Neural crest cell (in vitro differentiated cells): ENCODE measurements at places on chromosomes 5 and 9.

DNA sequence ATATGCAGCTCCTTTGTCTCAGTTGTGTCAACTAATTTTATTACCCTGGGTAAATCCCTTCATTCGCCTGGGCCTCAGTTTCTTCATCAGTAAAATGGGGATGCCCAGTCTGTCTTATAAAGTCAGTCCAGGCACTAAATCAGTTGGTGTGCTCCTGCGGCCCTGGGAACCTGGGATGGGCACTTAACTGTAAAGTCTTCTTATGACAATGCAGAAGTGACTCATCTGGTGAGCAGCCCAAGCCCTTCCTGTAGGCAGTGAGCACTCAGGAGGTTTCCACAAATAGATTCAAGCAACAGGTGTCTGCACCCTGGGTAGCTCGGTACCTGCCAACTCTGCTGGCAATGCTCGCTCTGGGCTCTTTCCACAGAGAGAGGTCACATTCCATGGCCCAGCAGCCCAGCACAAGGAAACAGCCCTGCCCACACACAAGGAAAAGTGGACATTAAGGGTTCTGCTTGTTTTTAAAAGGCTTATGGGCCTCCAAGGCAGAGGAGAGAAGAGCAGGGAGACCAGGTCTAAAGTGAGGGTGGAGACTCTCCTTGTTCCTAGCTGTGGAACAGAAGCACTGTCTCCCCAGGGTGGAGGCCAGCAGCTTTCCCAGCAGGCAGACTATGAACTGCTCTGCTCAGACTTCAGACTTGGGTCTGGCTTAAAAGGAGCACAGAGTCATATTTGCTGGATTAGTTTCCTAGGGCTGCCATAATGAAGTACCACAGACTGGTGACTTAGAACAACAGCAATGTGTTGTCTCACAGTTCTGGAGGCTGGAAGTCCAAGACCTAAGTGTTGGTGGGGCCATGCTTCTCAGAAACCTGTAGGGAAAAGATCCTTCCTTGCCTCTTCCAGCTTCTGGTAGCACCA, 89.7 kb upstream of the ADRA1B start:
- DNase-seq = no peak

- no peak for DNase-seq
Measured at GRCh38 chr5:109741390-109741789, 51.7 kb downstream of the MAN2A1 start.

GRCh38 chr5:155040984-155041653, 27.6 kb downstream of the KIF4B start:
- DNase-seq = no peak

DNA sequence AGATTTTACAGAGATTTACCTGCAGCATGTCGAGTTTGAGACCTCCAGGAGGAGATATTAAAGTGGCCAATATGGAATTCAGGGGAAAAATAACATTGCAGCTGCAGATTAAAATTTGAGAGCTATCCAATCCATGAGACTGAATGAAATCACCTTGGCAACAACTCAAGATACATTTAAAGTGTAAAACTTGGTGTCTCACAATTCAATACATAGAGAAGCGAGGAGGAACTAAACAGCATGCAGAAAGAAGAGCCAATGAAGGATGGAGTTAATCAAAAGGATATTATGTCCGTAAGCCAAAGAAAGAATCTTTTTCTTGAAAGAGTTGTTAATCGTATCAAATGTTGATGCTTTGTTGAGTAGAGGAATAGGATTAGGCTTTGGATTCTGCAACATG, 455.1 kb downstream of the CDH18 start:
- DNase-seq = no peak

GRCh38 chr5:93601071-93601801, 18.2 kb downstream of the NR2F1 start:
- no peak for DNase-seq

DNA sequence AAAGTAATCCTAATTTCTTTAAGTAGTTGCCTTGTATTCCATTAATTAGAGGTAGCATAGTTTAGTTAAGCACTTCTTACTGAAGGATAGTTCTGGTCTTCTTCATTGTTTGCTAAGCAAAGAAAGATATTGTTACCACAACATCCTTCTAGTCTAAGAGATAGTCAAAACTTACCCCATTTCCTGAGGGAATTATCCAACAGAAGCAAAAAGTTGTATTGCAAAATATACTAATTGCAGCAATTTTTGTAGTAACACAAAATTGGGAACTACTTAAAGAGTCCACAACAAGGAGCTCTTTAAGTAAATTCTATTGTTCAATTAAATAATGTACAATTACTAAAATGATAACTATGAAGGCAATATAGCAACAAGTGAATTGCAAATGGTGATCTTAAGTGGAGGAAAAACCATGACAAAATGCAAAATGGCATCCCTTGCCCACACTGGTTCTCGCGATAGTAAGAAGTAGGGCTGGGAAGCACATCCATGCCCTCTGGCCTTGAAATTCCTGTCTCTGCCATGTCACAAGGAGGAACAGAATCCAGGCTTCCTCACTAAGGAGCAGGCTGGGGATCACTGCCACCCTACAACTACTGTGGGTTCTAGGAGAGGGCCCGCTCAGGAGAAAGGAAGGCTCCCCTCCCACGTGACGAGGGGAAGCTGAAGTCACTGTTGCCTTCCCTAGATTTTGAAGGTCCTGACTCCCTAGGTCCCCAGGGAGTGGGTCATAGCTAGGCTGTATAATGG, 23.3 kb upstream of the MEGF9 start:
- no peak for DNase-seq

DNA sequence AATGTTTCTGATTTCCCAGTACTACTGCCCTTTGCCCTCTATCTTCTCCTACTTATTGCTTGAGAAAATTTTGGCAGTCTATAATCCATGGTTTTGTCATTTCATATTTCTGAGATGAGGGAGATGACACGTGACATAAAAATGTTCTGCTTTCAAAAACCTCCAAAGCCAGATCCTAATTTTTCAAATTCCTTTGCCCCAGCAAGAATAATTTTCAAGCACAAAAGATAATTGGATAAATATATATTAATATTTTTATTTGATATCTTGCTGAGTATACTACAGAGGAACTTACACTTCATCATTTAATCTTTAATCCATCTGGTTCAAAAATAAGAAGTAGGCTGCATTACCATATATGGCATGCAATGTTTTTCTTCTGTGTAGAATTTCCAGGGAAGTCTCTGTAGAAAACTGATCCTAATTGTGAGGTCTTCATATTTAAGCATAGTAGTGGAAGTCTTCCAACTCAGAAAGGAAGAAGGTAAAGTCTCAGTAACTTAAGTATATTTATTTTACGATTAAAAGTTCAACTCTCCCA, 1738.8 kb downstream of the EFNA5 start:
- DNase-seq = no peak

GRCh38 chr5:138650196-138650595, 75.0 kb upstream of the HSPA9 start:
- no peak for DNase-seq

- no peak for DNase-seq
Measured at GRCh38 chr9:122406070-122406890, 35.5 kb downstream of the PTGS1 start.

GRCh38 chr9:91259162-91259561, 102.6 kb downstream of the AUH start:
- no peak for DNase-seq

- no peak for DNase-seq
Measured at GRCh38 chr5:65037831-65038815, 269.4 kb downstream of the CWC27 start.

- no peak for DNase-seq
Measured at GRCh38 chr5:14153932-14154731, 11.0 kb downstream of the TRIO start.

- no peak for DNase-seq
Measured at GRCh38 chr9:71582347-71582746, 186.0 kb downstream of the CEMIP2 start.

- DNase-seq = no peak
Measured at GRCh38 chr5:122153230-122153629, 23.9 kb downstream of the ZNF474 start.

DNA sequence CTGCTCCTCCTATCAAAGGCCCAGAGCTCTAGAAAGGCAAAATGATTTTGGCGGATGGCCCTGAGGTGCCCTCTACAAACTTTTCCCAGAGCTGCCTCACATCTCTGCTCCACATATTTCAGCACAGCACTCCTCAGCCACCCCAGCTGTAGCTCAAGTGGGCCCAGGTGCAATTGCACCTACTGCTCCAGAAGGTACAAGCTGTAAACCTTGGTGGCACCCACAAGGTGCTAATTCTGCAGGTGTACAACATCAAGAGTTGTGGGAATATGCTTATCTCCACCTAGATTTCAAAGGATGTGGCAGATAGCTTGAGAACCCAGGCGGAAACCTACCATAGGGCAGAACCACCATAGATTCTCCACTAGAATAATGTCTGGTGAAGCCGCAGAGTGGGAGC, 432.2 kb downstream of the TMEM232 start:
- DNase-seq = no peak
